ENCODE measurements at places on chromosomes 2 and 18. TPM values are rescaled to one million over a fixed set of nuclear protein-coding genes. Genes with fewer than 3 reads are reported as not detected.
A peak's percentile ranks its signal among the peaks of the same experiment; 100 is the strongest.

GRCh38 chr18:11902522-11903292 lies 5.4 kb downstream of the MPPE1 start:
- DNase-seq, result peak; percentile 81

DNA sequence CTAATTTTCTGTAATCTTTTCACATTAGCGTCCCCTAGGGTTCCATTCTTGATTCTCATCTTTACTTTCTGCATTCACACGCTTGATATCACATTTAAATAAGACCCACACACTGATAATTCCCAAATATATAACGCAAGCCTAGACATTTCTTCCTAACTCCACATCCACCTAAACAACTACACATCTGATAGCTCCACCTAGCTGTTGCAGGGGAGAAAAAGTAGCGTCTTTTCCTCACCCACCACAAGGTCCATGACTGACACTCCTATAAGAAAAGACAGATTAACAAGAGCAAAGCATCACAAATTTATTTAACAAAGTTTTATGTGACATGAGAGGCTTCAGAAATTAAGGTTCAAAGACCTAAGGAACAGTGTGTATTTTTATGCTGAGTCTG lies 862.2 kb upstream of the DDX18 start:
- DNase-seq, result no peak

- no peak for DNase-seq
These were observed 28.1 kb upstream of the CAB39 start for GRCh38 chr2:230684270-230685168.

- DNase-seq, result no peak
These were observed 90.6 kb upstream of the ARL4C start for GRCh38 chr2:234587341-234588053.

- DNase-seq, result no peak
These were observed 276.6 kb downstream of the RNF152 start for GRCh38 chr18:61616111-61616610.

- no peak for DNase-seq
These were observed 674 bp downstream of the NCAPH start for GRCh38 chr2:96336104-96336775.

MBD1 gene
- total RNA-seq, result 72.0 TPM

- no peak for DNase-seq
These were observed 192.2 kb downstream of the TTC32 start for GRCh38 chr2:19709553-19709952.

CD28 gene
- total RNA-seq, result not detected

DNA sequence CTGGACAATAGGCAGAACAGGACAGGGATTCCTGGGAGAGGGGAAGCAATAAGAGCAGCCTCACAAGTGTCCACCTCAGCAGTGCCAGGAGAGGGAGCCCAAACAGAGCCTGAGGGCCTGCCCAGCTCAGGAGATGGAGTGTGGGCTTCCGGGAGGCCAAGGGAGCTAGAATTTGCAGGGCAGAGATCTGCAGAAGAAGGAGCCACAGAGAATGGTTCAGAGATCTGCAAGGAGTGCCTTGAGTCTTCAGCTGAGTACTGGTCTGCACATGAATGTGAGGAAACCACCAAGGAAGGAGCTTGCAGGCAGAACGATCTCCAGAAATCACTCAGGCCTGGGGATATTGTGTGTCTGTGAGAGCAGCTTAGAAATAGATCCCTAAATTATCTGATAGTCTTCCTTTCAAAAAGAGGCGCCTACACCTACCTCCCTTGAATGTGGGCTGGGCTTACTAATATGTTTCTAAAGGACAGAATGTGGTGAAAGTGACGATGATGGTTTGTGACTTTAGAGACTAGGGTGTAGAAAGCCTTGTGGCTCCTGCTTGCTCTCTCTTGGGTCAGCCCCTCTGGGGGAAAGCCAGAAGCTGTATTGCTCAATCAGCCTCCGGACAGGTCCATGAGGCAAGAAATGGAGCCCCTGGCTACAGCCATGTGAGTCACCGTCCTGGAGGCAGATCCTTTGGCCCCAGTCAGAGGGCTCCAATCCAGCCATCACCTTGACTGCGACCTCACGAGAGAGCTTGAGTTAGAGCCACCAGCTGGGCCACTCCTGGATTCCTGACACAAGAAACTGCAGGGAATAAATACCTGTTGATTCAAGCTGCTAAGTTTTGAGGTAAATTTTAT lies 7.6 kb upstream of the LPIN1 start:
- peak; percentile 86 for DNase-seq

MDH1 gene
- total RNA-seq, result 166 TPM

DNA sequence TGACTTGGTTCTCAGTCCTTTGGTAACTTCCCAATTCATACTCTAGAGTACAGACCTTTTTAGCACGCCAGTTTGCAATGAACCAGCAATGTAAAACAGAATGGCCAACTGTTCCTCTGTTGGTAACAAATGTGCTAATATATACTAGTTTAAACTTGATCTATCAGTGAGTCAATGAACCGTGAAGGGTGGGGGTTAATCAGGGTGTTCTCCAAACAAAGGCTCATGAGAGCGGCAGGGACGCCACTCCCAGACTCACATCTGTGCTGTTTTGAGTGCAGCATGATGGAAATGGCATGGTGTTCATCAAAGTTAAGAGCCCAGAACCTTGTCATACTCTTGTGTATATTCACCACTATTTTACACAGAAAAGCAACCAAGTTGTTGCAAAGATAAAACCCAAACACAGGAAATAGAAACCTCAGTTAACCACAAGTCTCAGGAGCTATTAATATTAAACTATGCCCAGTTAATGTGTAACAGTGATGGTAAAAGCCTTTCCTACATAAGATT lies 70.3 kb downstream of the CERKL start:
- no peak for DNase-seq

DNA sequence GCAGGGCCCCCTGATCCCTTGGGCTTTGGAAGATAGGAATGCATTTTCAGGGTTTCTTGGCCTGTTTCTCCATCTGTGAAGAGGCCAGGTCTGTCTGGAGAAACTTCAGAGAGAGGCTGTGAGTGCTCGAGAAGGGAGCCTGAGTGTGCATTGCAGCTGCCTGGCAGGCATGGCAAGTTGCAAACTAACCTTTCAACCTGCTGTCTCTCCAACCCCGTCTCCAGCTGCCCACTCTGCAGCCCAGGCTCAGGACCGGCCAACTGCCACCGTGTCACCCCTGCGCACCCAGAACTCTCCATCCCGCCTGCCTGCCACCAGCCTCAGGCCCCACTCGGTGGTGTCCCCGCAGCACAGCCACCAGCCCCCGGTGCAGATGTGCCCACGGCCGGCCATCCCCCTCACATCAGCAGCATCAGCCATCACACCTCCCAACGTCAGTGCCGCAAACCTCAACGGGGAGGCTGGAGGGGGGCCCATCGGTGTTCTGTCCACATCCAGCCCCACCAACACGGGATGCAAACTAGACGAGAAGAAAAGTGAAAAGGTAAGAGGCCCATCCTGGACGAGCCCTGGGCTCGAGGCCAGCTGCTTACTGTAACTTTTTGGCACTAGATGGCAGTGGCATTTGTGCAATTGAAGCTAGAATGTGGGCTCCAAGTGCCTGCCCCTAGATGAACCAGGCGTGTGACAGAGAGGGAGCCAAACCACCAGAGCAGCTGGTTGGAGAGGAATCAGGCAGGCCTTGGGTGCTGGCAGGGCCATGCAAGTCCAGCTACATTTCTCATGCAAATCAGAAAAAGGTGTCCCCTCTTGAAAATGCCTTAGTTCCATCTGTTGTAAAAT lies 164.6 kb downstream of the SEPTIN10 start:
- DNase-seq, result peak; percentile 27

LIMS2 gene
- total RNA-seq, result 10.0 TPM

DNA sequence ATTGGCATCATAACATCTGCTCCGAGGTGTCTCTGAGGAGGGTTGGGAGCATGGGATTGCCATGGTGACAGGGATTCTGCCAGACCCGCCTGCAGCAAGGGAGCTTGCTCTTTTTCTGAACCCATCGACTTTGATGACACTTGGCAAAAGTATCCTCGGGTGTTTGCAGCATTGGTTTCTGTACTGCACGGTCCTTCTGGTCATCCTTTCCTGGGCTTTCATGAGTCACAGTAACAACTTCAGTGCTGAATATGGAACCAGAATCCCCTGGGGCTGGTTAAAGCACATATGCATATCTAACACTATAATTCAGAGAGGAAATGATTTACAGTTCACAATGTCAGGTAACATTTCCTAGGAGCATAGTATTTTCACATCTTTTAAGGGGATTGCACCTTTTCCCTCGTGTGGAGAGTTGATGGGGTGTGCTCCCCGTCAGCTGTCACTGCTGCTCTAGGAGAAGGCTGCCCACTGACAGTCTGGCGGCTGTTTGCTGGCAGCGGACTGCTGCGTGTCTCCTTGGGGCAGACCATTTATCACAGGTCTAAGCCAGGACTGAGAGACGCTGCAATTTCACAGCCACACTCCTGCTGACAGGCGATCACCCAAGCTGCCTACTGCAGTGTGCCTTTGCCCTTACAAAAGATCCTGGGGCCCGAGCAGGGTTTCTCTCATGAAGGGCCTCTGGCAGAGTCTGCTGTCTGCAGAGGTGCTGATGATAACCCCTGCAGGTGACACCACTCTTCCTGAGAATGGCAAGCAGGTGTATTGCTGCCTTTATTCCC lies 425.3 kb downstream of the THSD7B start:
- peak; percentile 56 for DNase-seq

TMEM247 gene
- total RNA-seq, result not detected

DNA sequence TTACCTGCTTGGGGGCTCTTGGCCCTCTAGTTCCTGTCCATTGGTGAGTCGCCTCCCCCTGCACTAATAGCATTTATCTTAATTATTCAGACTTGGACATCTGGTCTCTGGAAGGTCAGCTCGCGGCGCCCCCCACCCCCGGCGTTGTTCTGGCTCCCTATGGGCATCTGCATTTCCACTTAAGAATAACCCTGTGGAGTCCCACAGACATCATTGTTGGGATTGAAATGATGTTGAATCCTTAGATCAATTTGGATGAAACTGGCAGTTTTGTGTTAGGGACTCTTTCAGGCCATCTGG lies 313.8 kb upstream of the HS6ST1 start:
- peak; percentile 36 for DNase-seq

DNA sequence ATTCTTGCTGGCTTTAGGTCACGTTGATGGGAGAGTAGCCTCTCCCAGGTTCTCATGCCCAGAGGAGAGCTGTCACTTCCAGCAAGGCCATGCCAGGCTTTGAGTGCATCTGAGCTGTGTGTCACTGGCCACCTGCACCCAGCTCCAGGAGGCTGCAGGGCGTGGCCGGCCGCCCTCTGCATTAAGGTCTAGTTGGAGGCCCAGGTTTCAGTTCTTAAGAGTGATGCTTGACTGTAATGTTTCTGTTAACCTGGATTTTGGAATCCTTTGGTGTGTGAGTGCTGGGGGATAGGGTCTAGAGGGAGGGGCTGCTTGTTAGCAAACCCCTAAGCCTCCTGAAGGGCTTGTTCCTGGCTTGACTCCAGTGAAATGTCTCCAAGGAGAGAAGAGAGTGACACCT lies 140.1 kb downstream of the ACOXL start:
- no peak for DNase-seq

DNA sequence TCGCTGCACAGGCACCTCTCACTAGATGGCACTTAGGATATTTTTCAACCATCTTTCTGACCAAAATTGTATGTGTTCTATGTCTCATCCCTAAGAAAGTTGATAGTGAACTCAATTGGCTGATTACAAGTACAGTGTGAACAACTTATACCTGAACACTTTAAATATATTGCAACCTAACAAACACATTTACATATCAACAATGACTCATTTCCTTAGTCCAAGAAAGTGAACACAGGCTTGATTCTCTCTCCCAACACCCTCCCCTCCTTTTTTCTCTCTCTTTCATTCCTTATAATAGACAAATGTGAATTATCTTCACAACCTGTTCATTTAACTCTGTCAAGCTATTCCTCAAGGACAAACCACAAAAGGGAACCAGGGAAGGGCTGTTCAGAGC lies 192.0 kb downstream of the SLC8A1 start:
- DNase-seq, result no peak

DNA sequence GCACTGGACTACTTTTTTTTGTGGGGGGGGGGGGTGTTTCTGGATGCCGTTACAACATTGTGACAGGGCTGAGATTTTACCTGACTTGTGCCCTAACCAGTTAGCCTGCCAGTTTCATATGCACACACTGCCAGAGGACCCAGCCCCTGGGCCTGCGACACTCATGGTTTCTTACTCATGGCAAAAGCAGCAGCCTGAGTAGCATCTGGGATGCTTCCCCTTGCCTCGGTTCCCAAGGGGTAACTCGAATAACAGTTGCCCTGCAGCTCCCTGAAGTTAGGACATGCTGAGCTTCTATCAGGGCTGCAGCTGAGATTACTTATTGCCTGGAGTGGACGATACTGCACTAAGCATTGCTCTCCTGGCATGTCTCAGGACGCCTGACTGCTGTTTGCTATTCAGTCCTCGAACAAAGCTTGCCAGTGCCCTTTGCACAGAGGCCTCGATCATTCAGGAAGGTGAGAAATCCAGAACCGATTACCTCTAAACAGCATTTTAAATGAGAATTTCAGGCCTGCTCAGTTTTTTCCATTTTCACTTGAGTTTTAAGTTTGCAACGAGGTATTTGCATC lies 47.9 kb downstream of the TRPM8 start:
- no peak for DNase-seq

- DNase-seq, result peak; percentile 45
These were observed 48.6 kb downstream of the EMILIN2 start for GRCh38 chr18:2895391-2895790.

DNA sequence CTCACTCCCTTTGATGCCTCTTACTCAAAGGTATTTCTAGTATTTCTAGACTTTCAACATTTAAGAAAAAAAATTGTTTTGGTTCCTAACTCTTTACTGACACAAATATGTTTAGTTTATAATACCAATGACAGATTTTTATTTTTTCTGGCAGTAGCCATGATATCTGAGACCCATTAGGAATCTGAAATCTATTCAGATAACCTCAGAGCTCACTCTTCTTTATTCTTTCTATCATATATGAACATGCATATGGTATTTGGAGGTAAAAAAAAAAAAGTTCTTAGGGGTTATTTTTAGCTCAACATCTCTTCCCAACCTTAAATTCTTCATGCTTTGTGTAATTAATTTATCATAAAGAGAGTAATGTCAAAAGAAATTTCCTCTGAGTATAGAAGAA lies 465.5 kb downstream of the CDH2 start:
- no peak for DNase-seq

GRCh38 chr2:62724106-62724505 lies 18.6 kb downstream of the EHBP1 start:
- no peak for DNase-seq

AQP12A gene
- total RNA-seq, result not detected

RIT2 gene
- 0.81 TPM for total RNA-seq

GRCh38 chr2:11651856-11652548 lies 18.0 kb downstream of the NTSR2 start:
- DNase-seq, result no peak

DNA sequence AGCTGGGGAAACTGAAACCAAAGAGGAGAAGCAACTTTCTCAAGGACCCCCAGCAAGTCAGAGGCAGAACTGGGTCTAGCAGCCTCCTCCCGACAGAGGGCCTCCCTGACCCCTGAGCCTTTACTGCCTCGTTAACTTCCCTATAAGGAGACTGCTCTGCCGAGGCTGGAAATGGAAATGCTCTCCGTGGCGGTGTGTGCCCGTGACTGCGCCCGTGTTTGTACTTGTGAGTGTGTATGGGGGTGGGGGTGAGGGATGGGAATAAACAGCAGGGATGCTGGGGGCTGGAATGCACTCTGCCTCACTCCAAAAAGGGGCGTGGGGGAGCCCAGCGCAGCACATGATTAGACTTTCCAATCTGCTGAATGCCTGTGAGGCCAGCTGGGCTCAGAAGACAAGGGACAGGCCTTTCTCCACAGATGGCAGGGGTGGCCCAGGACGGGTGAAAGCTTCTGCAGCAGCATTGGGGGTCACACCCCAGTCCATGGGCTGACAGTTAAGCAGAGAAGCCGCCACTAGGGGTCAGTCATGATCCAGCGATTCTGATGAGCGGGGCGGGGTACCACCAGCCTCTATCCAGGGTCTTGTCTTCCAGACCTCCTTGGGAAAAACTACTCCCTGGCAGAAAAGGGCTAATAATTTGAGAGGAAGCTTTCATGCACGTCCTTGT lies 26.8 kb downstream of the MPHOSPH10 start:
- peak; percentile 95 for DNase-seq
